Activated naive CD4-positive, alpha-beta T cell (primary cell): ENCODE measurements at places on chromosomes 11 and 22.

DNA sequence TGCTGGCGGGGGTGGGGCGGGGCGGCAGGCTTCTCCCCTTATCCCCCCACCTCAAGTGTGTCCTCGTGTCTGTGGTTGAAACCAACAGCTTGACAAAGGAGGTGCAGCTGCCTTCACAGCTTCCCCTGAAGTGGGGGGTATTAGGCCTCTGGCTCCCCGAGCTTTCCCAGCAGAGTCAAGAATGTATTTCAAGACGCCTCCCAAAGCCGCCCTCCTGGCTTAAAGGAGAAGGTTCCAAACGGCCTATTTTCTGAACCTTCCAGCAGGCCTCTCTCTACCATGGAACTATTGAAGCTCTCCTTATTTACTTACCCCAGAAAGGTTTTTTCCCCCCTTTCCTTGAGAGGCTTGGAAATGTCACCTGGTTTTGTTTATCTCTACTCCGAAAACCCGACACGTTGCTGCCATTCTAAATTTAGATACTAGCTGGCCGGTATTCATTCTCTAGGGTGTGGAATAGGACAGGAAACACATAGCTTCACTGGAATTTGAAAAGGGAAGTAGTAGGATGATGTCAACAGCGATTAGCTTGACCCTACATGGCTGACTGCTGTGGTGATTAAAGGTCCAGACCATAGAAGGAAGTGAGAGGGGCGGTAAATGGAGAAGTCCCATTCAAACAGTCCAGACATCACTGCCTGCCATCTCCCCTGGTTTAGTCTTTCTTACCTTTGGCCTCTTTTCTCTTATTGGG, 671 bp upstream of the PICALM start:
- no peak for DNase-seq

DNA sequence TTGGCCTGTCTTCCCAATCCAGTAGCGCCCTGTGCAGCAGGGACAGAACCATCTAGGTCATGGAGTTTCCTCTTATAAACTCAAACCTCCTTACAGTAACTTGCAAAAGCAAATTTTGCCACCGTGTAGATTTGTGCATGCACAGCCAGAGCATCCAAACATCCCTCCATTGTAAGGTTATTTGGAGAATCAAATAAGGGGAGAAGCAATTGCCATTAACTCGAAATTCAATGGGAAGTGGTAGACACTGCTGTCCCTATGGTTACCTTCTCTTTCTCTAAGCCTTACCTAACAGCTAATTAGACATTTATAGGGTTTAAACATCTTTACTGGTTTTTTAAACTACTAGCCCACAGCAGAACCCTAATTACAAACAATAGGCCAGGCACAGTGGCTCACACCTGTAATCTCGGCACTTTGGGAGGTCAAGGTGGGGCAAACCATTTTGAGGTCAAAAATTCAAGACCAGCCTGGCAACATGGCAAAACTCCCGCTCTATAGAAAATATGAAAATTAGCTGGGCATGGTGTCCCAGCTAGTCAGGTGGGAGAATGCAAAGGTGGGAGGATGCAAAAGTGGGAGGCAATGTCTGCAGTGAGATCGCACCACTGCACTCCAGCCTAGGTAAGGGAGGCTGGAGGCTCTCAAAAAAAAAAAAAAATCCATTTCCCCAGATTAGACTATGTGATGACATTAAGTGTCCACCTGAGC, 6.6 kb downstream of the HSPA8 start:
- no peak for DNase-seq

- DNase-seq: no peak
Measured at GRCh38 chr11:133265530-133266035, 266.7 kb downstream of the OPCML start.

- DNase-seq: no peak
Measured at GRCh38 chr11:95924414-95924760, 480 bp upstream of the MTMR2 start.

DNA sequence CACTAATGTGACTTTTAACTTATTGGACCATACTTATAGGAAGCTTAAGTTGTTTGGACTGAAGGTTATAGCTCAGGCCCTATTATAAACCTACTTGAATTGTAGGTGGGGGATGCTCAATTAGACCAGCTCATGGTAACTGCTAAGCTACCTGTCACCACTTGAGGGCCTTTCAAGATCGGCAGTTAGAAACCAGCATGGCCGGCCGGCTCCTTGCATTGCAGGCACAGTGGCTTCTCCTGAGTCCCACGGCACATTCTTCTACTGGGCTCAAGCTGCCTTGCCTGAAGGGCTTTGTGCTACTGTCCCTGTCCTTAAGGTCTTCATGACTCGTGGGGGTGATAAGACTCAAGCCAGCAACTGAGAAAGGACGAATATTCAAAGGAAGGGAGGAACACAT, 70.8 kb downstream of the TBC1D22A start:
- no peak for DNase-seq

- DNase-seq: no peak
Measured at GRCh38 chr22:47034905-47035419, 272.5 kb downstream of the TBC1D22A start.

DNA sequence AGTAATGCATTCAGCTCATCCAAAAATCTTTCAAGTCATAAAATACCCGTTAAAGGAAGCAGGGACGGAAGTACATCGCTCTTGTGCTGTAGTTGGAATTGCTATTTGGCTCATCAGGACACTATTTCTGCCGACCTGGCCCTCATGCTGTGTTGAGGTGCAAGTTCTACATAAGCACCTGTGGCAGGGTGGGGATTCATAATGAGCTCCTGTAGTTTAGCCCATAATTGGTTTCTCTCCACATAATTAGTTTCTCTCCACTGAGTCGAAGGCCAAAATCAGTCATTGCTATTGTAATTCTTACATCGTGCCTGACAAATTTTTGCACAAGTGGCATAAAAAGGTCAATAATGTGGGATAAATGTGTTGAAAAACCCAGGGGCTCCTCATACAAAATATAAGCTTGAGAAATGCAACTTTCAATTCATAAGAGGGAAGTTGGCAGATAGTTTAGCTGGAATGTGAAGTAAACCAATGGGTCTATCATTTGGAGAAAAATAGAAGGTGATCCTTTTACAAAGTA, 14.9 kb upstream of the ISX start:
- no peak for DNase-seq

DNA sequence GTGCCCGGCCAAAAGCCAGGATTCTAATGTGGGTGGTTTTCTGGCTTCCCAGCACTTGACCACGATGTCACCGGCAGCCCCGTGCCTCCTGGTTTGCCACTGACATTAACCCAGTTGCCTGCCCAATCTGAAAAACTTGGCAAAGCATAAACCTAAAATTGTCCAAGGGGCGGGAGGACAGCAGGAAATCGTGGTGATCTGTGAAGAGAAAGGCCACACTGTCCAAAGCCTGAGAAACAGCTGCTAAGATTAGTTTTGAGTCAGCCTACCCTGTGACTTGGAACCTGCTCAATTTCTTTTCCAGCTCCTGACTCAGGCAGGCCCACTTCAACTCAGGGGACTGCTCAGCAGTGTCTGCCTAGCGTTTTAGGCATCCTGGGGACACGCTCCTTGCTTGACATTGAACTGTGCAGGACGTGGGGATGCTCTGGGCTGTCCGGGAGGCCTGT, 8.2 kb upstream of the F2 start:
- no peak for DNase-seq

DNA sequence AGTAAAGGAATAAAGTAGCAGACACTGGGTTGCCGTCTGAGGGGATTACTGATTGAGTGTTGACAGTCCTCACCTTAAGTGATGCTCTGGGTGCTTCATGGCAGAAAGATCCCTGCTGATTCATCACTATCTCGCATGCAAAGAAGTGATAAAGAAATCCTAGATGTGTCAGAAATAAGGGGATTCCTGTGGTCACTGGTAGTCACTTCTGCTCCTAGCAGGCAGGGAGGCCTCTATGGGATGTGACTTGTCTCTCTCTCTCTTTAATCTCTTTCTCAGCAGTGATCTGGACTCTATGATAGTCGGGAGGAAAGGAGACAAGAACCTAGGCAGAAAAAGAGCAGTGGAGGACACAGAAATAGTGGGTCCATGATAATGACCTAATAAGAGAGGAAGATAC, 30.9 kb upstream of the OR56A1 start:
- no peak for DNase-seq

GRCh38 chr11:78943841-78944240, 369.2 kb upstream of the NARS2 start:
- no peak for DNase-seq

DNA sequence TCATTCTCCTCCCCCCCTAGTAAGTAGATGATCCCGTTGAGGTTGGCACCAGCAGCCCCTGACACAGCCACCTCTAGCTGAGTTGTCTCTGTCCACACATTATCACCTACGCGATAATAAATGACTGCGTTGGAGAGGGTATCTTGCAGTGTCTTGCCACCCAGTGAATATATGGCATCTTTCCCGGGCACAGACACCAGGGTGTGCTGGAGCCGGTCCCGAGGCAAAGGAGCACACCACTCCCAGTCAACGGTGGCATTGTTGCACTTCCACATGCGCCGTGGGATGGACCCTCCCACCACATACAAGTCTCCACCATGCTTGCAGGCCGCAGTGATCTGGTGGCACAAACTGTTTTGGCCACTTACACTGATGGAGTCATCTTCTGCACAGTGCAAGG, 5.4 kb downstream of the KBTBD4 start:
- DNase-seq: no peak

- DNase-seq: no peak
Measured at GRCh38 chr11:84243629-84244263, 957.6 kb upstream of the CCDC90B start.

DNA sequence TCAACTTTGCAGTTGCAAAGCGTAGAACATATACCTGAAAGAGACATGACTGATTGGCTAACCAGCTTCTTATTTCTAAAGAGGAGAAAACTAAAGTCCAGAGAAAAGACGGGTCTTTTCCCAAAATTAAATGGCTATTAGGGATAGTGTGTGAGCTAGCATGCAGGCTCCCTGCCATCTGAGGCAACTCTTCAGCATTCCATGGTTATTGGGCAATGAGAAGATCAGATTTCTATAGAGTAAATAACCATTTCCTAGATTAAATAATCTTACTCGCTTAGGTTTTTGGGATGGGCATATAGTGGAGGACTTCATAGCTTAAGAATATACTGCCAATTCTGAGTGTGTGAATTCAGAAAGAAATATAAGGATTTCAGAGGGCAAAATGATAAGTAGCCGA, 95.0 kb downstream of the PDHX start:
- no peak for DNase-seq
